ENCODE measurements at places on chromosomes 5 and 9.

GRCh38 chr9:99807276-99807852 lies 14.3 kb upstream of the NR4A3 start:
- peak; percentile 56 for DNase-seq

- peak; percentile 41 for DNase-seq
Observed at GRCh38 chr9:129879991-129880653, 44.9 kb downstream of the USP20 start.

- no peak for DNase-seq
Observed at GRCh38 chr9:128882677-128883603, 1.0 kb downstream of the LRRC8A start.

GRCh38 chr9:100466829-100467221 lies 6.1 kb upstream of the TMEFF1 start:
- DNase-seq, result no peak

DNA sequence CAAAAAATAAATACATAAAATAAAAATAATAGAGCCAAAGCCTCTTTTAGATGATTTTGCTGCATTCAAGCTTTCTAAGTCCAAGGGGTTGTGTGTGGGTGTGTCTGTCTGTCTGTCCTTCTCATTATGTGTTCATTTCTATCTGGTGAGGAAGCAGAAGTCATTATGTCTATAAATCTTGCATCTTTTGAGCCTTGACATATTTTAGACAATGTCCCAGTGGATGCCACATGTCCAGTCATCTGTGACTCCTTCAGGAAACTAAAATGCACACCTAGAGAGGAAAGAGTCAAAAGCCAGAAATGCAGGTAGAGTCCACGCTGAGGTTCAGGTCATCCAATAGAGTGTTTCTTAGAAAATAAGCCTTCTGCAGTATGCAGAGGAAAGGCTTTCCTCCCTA lies 80.9 kb downstream of the GALNT10 start:
- DNase-seq, result no peak

DNA sequence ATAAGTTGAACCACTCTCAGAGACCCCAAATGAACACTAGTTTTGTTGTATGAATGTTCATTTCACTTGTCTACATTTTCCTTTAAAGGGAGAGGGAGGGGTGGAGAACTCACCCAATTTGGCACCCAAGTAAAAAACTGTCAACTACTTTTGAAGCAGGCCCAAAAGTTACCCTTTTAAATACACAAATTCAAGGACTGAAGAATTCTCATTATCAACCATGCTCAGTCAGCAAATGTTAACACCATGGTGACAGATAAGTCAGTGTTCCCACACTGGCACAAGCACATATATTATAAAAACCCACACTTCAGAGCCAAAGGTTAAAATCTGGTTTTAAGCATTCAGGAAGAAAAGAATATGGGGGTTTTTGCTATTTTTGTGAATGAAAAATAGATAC lies 31.6 kb downstream of the CSNK1A1 start:
- no peak for DNase-seq

DNA sequence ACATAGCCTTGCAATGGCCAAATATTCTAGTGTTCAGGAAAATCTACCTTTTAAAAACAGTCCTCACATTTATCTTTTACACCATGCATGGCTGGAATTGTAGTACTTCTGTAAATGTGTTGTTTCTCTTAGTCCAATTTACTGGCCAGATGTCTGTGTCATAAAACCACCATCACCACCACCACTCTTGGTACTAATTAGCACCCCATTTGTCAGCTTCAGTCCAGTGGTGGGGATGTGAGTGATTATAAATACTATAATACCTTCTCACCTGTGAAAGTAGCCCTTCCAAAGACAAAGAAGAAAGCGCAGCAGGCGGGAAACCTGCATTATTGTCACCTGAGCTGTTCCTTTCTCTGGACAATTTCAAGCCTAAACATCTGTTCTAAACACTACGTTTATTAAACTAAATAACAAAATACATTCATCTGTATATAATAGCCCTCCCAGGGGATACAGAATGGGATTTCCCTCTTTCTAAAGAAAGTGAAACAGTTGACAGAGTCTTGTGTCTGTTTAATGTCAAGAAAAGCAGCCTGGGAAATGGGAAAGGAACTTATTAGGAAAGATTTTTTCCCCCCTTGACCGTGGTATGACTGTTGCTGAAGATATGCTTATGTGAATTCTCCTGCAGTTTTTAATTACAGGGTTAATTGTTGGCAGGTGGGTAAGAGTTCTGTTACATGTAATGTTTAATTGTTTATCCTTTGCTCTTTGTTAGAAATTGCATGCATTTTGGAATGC lies 144.5 kb upstream of the NUDT12 start:
- DNase-seq, result no peak

- no peak for DNase-seq
Observed at GRCh38 chr5:96733771-96734500, 71.8 kb downstream of the CAST start.

DNA sequence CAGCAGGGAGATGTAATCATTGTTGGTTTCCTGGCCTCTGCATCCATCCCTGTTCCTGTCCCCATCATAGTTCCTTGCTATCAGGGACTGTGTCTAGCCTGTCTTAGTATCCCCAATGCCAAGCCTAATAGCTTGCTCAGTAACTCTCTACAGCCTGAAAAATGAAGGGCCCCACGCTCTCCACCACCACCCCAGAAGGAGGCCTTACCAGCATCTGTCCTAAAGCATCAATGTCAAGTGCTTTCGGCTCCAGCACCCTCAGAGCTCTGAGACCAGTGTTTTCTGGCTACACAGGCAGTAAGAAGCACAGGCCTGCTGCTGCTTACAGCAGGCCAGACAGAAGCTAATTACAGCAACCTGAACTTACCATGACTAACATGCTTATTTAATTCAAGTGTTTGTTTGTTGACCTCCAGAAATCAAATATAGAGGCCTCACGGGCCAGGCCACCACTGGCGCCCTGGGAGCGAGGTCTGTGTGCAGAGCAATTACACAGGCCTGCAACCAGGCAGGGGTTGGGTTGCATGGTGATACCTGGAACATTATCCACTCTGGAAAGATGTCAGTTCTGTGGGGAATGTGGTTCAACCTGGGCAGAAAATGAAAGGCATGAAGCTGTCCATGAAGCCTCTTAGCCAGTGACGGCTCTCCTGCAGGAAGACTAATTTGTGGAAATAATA lies 124.3 kb downstream of the SLC1A3 start:
- no peak for DNase-seq

GRCh38 chr5:52945040-52945439 lies 44.1 kb upstream of the ITGA2 start:
- DNase-seq, result no peak

- no peak for DNase-seq
Observed at GRCh38 chr5:65127161-65127901, 354.4 kb downstream of the ADAMTS6 start.

DNA sequence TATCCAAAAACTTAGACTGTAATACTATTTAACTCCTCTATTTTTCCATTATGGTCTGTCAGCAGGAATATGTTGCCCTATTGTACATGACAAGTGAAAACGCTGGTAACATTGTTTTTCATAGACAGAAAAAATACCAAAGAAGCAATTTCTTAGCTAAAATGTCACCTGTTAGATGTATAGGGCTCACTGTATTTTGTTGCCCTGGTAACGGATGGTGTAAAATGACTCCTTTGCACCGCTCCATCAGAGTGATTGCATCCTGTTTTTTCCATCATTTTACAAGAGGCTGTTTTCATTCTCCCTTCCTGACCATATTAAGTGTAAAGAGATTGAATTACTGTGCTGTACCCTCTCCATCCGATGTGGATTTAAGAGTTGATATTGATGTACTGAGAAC lies 460.1 kb upstream of the TLE4 start:
- no peak for DNase-seq

GRCh38 chr5:74017786-74018211 lies 391.8 kb downstream of the ARHGEF28 start:
- DNase-seq, result no peak

DNA sequence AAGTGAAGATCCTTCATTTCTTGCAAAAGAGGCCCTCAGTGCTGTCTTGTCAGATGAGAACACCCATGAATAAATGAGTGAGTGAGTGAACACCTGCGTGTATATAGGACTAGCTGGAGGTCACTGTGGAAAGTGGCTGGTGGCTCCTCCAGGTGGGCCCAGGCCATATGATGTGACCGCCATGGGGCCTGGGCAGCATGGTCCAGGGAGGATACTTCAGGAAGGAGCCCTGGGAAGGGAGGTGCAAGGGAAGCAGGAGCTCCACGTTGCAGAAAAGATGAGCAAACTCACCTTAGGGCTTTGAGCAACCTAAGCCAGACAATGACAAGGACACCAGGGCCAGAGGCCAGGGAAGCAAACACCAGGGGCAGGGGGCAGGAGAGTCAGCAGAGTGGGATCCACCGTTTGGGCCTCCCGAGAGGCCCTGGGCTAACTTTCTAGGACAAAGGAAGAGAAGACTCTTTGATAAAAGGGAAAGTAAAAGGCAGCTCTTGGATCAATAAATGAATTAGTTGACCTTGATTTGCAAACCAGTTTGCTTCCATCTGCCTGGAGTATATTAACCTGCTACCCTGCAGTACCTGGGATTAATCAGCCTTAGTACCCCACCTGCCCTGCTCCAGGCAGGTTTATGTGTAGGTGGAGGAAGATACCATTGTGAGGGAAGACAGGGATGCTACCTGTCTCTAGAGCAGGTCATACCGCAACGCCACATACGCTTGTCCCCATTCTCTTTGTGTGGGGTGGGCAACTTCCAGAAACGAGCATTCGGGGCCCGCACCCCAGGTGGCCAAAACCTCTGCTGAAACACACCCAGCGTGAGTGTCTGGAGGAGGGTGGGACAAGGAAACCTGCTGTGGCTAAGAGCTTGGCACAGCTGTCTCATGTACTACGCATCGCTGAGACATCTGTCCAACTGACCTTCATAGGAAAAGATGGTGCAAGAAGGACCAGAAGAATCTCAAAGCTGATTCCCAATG lies 51.4 kb upstream of the OLFM1 start:
- no peak for DNase-seq

GRCh38 chr9:108001237-108001636 lies 511.7 kb upstream of the KLF4 start:
- no peak for DNase-seq

DNA sequence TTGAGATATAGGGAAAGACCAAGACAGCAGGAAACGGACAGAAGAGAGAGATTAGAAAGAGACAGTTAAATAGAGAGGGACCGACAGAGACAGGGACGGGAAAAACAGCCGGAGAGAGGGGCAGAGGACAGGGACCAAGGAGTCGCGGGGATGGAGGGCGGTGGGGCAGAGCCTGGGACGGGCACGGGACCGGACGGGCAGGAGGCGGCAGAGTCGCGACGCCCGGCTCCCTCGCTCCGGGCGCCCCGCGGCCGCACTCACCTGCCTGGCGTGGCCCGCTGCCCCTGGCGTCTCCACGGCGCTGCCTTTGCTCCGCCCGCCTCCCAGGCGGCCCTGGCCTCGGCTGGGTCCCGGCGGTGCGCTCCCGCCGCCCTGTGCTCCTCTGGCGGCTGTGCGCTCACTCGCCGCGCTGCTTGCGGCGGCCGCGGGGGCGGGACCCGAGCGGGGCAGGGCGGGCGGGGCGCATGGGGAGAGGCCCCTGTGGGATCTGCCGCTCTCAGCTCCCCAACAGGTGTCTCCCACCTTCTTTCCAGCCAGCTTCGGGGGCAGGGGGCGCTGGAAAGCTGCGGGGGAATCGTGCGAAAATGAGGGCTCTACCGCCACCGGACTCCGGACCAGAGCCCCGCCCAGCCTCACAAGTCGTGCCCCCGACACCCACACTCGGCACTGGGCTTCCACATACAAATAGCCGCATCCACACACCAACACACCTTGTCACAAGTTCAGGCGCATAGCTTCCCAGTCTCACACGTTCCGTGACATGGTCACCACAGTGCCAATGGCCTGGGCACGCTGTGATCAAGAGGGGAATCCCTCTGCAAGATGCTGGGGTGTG lies at the start of gene ARID3C:
Gene ARID3C (minus strand): TSS at position 411 of the 835 bp plus-strand sequence. CDS start 1,052 bp downstream, outside the sequence.
- no peak for DNase-seq

- no peak for DNase-seq
Observed at GRCh38 chr5:52746539-52746938, 41.2 kb upstream of the ITGA1 start.

GRCh38 chr9:106625259-106625789 lies 237.6 kb upstream of the ZNF462 start:
- DNase-seq, result no peak

GRCh38 chr5:5581080-5581479 lies 158.6 kb downstream of the ICE1 start:
- no peak for DNase-seq

- no peak for DNase-seq
Observed at GRCh38 chr9:23438299-23438907, 387.6 kb downstream of the ELAVL2 start.

GRCh38 chr5:124692950-124693349 lies 53.5 kb downstream of the ZNF608 start:
- DNase-seq, result no peak

DNA sequence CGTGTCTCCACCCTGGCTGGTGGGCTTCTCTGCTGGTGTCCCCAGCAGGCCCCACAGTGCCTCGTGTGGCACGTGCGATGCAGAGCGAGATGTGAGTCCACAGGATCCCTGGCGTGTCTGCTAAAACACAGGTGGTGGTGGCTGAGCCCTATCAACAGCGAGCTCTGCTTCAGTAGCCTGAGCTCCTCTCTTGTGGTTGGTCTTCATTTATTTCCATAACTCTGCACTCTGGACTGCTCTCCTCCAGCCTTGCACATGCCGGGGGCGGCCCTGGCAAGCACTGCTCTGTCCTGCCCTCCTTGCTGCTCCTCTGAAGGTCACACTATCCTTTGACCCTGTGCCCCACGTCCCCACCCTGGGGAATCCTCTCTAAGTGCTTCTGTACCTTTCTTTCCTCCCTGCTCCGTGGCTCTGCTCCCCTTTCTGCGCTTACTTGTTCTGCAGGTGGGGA lies 59.2 kb downstream of the NSUN2 start:
- no peak for DNase-seq

DNA sequence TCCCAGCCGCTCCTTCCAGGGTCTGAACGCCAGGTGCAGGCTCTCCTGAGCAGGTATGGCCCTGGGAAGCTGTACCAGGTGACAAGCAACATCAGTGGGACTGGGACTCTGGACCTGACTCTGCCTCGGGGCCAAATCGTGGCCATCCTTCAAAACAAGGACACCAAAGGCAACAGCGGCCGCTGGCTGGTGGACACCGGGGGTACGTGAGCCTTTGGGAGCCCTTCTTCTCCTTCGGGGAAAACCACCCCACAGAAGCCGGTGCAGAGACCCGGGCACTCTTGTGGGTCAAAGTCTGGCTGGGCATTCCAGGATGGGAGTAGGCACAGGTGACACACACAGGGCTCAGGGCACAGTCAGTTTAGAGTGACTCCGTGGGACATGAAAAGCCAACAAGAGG lies 45.8 kb downstream of the ARHGEF37 start:
- DNase-seq, result no peak

DNA sequence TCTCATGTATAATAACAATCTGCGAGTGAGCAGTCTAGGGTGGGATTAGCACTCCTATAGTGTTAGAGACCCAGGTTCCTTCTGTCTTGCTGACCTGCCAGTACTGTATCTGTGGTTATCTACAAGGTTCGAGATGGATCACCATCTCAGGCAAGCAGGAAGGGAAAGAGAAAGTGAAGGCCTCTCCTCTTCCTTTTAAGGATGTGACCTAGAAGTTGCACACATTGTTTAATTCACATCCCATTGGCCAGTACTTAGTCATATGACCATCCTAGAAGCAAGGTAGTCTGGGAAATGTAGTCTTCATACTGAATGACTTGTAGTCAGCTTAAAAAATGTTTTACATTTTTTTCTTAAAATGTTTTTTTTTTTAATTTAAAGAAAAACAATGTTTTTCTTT lies 168.6 kb downstream of the CARTPT start:
- no peak for DNase-seq

- no peak for DNase-seq
Observed at GRCh38 chr5:126126574-126126973, 296.6 kb upstream of the GRAMD2B start.

Data from psoas muscle (tissue), 8 donors.